ENCODE measurements at places on chromosomes 6 and 20.

DNA sequence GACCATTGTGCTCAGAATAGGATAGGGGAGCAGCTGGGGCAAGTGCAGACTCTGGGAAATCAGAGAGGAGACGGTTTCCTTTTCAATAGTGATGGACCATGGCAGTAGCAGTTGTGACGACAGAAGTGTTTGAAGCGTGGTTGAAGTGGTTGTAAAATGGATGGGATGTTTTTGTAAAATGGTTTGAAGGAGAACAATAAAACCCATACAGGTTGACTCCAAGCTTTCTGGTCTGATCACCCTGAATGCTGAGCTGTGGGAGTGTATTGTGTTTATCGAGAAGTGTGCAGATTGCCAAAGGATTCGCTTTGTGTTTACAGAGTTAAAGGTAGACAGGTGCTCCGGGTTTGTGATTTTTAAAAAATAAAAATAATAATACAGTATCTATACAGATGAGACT is 255.2 kb upstream of the SULF2 start:
- no peak for DNase-seq

DNA sequence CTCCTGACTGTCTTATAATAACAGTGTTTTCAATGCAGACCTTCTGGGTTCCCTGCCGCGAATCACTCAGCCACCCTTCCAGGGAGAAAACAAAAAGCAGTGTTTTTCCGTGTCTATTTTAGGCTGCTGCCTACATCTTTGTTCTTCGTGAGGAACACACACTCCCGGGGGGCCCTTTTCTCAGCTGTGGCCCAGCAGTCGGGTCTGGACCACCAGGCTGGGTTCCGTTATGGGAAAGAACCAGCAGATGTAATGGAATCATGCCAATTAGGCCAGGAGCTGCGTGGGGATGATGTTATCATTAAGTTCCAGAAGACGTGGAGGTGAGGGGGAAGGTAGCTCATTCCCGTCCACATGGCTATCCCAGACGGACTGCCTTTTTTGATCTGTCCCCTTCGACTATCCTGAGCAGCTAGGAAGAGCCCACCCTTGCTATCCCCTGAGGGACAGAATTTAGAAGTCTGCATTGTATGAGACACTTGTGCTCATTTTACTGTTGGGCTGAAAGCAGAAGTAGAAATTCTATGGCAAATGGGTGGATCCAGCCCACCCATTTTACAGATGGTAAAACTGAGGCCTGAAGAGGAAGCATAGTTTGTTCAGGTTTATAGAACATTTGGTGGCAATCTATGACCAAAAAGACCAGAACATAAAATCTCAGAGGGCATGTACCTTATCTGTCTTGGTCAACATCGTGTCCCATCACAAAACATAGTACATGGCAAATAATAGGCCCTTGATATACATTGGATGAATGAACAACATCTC is 54.5 kb downstream of the KCNB1 start:
- no peak for DNase-seq

GRCh38 chr6:114747995-114748625 is 405.3 kb upstream of the HS3ST5 start:
- DNase-seq = no peak

GRCh38 chr6:144150710-144151657 is 667 bp downstream of the STX11 start:
- DNase-seq = peak; percentile 93

DNA sequence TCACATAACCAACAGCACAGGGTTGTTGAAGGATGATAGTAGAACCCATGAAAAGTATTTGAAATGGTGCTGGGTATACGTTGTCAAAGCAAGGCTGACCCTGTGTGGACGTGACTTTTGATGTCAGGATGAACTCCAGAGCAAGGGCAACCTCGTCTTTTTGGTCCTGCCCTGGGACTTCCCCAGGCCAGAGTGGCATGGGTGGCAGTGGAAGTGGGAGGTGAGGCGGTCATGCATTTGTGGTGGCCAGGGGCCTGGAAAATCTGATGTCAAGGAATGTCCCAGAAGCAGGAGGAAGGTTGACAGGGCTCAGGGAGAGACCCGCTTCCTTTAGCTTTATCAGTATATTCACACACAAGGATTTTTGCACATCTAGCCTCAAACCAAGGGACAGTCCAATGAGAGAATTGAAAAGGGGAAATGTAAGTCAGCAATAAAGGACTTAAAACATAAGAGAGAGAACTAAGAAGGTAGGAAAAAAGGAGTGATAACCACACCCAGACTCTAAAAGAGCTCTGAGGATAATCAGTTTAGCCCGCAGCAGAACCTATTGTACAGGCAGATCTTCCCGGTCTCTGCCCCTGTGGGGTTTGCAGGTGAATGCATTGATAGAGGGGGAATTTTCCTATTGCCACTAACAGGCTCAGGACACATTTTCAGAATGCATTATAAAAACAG is 98.8 kb upstream of the HDGFL1 start:
- no peak for DNase-seq
